ENCODE measurements at places on chromosomes 1 and 21.

DNA sequence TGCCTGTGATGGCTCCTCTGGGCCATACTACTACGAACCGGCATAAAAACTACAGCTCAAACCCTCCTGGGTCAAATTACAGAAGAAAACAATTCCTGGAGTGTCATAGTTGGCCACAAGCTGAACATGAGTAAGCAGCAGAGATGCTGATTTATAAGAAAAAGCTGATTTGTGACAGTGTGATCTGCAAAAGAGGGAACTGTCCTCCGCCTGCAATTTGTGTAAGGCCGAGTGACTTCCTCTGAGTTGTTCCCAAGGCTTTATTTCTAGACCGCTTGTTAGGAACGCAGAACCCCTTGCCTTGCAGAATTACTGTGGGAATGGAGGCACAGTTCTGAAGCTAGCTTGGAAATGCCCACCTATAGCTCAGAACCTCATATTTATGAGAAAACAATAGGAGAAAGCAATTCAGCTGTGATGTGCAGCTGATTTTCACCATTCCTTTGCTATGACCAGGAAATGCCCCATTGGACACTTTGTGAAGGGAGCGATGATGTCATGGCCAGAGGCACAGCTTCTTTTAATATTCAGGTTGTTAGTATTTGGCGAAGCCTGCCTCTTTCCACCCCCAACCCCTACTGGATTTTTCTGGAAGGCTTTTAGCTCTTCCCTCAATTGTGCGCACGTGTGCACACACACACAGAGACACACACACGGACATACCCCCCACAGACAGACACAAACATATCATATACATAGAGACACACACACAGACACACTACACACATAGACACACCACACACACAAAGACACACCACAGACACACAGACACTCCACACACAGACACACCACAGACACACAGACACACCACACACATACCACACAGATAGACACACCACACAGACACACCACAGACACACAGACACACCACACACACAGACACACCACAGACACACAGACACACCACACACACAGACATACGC lies 47.6 kb downstream of the IER5 start:
- DNase-seq, result no peak

DNA sequence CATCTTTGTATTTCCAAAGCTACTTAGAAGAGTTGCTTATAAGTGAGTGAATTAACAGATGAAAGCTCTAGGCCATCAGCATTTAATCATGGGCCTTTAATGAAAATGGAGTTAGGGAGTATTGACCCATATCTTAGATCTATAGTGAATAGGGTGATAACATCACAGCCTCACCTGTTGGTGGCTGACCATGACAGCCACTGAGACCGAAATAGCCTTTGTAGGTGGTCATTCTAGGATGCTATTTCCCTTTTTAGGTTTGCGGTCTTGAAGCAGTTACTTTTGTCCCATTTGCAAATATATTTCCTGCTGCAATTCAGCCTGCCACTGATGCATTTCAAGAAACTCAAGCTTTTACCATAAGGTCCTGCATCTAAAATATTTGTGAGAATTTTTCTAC lies 410.1 kb upstream of the LYPLAL1 start:
- DNase-seq, result no peak

DNA sequence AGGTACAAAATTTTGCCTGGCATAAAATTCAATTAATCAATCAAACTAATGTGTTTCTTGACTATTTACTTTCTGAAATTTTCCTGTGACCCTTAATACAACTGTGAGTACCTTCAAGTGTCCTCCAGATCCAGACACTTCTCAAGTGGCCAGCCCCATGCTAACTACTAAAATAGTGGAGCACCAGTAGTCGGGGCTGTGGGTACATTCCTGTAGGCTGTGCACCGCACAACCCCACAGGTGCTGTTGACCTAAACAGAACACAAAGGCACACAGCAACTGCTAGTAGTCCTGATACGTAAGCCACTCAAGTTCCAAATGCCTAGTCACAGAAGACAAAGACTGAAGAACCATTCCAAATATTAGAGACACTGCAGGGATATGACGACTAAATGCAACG lies 36.6 kb downstream of the TMEM50B start:
- DNase-seq, result no peak

DNA sequence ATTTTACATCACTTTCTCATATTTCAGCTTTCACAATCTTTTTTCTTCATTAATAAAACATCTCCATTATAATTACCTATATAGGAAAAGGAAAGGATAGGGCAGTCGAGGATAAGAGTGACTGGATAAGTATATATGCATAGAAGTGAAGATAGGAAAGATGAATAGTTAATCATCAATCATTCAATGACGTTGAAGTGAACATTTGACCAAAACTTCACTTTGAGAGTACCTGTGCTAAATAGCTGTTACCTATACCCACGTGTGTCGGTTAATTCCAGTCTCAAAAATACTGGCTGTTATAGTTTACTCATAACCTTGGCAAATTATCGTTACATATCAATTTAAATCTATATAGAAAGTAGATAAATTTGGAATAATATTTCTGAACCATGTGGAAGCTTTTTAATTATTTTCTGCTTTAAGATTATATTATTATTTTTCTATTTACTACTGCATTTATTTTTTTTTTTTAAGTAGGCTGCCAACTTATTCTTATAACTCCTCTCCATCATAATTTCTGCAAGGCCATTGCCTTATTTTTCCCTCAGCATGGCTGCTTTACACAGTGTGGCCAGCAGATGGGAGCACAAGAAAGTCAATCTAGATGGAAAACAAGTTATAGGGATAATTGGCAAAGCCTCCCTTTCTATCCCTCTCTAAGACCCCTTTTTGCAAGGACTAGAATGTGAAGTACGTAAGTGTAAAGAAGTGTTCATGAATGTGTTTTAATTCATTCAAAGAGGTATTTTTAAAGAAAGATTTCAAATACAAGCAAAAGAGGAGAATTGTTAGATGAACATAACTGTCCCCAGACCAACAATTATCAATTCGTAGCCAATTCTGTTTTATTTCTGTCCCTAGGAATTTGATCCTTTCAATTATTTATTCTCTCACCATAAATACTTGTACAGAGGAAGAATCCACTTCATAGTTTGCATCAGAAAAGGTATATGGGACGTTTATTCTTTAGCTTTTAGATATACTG lies 290.4 kb downstream of the KCNT2 start:
- DNase-seq, result peak; percentile 3

DNA sequence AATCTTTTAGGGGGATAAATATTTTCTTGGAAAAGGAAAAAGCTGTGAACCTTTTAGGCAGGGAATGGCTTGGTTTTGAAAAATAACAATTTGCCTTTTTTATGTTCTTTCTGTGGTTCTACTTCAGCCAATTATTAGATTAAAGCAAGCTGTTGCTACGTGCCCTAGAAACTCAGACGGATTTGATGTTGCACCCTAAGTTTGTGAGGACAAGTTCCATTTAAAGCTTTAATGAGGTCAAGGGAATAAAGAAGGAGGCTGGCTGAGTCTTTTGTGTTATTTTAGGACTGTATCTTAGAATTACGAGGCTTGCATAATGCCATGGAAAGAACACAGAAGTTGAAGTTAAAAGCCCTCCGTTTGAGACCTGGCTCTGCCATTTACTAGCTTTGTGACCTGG lies 216.9 kb downstream of the NUF2 start:
- no peak for DNase-seq

GRCh38 chr1:112946683-112947082 lies 9.3 kb downstream of the SLC16A1 start:
- DNase-seq, result no peak

GRCh38 chr1:208000504-208000903 lies 89.6 kb upstream of the CD34 start:
- DNase-seq, result no peak

DNA sequence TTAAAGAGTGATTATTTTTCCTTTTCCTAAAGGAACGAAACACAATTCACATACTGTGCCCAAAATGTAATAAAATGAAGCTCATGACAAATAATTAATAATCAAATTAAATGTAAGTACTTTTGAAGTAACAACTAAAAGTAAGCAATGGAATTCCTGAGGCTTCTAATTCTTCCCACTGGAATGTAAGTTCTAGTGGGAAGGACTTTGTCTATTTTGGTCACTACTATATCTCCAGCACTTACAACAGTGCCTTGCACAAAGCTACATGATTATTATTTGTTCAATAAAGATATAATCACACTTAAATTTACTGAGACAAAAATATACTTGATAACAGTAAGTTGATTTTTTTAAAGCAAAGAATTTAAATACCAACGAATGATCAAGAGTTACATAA lies 128.8 kb downstream of the COQ8A start:
- DNase-seq, result no peak

DNA sequence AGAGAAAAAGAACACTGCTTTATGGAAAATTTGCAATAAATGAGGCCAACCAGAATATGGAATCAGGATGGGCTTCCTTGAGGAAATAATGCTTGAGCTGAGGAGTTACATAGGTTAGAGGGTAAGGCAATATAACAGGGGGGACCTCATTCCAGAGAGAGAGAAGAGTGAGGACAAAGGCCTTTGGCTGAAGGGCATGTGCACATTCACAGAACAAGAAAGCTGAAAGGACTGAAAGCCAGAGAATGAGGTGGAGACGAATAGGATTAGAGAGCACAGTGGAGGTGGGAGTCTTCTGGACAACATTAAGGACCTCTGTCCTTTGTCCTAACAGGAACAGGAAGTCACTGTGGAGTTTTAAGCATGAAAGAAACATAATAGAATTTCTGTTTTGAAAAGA lies 60.7 kb upstream of the MROH9 start:
- no peak for DNase-seq

- peak; percentile 7 for DNase-seq
These were observed 50.9 kb downstream of the DHX9 start for GRCh38 chr1:182889997-182890396.

GRCh38 chr21:33949516-33950430 lies 34.2 kb upstream of the ATP5PO start:
- DNase-seq, result no peak

- DNase-seq, result no peak
These were observed 35.1 kb downstream of the SLC2A1 start for GRCh38 chr1:42923367-42924081.

- DNase-seq, result no peak
These were observed 93.9 kb upstream of the CD34 start for GRCh38 chr1:208004851-208005250.

GRCh38 chr1:160357286-160358002 lies 9.4 kb upstream of the NHLH1 start:
- no peak for DNase-seq

GRCh38 chr1:111603979-111604378 lies 15.6 kb upstream of the RAP1A start:
- DNase-seq, result peak; percentile 77

GRCh38 chr1:243705585-243705984 lies 144.5 kb downstream of the AKT3 start:
- DNase-seq, result no peak

DNA sequence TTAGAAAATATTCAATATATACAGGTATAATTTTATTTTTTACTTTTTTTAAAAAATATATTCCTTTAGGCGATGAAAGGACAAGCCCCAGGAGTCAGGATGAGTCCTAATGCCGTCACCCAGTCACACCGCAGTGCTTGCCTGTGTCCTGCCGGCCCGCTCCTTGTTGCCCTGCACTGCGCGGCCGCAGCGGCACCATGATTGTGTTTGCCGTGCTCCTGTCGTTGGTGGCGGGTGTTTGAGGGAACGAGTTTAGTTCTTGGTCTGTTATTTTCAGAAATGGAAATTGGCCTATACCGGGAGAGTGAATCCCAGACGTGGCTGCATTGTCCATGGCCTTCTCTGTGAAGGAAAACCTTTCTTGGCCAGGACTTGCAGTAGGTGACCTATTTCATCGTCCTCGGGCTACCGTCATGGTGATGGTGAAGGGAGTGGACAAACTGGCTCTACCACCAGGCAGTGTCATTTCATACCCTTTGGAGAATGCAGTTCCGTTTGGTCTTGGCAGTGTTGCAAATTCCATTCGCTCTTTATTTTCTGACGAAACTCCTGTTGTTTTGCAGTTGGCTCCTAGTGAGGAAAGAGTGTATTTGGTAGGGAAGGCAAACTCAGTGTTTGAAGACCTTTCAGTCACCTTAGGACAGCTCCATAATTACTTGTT lies 45.9 kb upstream of the CRB1 start:
- no peak for DNase-seq

GRCh38 chr1:178530502-178530901 lies 17.6 kb downstream of the TEX35 start:
- no peak for DNase-seq

DNA sequence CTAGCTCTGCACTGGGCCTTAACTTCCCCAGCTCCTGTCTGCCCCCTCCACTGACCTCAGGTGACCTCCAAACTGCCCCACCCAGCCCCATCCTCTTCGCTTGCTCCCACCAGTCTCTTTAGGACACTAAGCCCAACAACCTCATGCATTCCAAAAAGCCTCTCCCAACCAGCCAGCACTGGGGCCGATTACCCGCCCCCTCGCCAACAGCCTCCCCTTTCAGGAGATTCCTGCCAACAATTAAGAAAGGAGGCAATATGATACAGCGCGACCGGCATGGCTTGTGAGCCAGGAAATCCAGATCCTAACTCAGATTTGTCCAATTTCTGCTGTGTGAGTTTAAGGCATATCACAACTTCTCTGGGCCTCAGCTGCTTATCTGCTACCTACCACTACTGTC lies 14.7 kb downstream of the KANK4 start:
- DNase-seq, result no peak

DNA sequence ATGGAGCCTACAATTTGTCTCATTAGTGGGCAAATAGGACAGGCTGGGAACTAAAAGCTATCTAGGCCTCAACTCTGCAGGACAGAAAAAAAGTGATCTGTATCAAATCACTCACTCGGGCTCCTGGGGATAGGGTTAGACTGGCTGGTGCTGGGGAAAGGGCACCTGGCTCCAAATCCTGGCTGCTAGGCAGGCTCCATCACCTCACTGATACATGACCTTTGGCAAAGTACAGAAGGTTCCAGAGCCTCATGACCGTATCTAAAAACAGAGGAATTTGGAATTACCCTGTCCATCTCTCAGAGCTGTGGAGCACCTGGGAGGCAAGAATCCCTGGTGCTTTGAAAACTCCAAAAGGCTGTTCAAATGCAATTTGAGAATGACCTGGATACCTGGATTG lies 51.7 kb downstream of the SUSD4 start:
- DNase-seq, result no peak

- no peak for DNase-seq
These were observed 4.9 kb downstream of the C1orf105 start for GRCh38 chr1:172425339-172425738.
